ENCODE measurements at places on chromosomes 7 and 10.

- no peak for DNase-seq
Observed at GRCh38 chr7:17590221-17590620, 291.8 kb downstream of the AHR start.

- no peak for DNase-seq
Observed at GRCh38 chr10:84342584-84342983, 14.2 kb downstream of the CCSER2 start.

DNA sequence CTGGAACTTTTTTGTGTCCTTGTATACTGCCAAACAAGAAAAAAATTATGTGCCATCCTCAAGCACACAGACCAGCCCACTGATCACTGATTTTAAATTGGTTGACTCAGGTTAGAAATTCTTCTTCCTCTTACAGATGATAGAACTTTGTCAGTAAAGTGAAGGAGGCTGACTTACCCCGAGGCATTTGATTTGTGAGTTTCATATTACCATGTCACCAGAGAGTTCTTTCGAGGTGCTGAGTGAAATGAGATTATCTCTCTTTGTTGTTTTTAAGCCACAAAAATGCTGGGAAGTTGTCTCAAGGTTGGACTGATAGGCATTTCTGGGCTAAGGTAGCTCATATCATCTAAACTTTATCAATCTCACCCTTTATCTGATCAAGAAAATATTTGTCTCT, 78.8 kb upstream of the FAM180A start:
- DNase-seq, result no peak

GRCh38 chr10:103757531-103758293, 97.7 kb downstream of the SH3PXD2A start:
- peak; percentile 85 for DNase-seq

DNA sequence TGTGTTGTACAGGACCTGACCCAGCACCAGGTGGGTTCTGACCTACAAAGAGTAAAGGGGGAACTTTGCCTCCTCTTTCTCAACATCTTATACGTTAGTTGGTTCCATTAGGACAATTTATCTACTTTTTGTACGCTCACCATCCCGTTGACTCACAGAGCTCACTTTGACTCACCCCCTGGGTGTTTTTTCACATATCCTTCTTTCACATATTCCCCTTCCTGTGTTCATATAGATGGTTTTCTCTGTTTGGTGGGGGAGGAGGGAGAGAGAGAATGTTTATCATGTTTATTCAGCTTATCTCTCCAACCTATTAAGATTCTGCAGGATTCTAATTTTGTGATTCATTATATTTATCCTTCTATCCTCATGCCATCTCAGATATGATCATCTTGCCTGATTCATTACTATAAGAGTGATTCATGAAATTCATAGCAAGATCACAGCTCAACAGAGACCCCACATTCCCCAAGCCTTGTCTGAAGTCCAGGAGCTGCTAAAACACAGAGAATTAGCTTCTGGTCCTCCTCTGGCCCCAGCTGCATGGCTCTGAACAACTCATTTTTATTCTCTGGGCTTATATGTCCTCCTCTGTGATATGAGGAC, 37.2 kb downstream of the PRSS2 start:
- peak; percentile 65 for DNase-seq

DNA sequence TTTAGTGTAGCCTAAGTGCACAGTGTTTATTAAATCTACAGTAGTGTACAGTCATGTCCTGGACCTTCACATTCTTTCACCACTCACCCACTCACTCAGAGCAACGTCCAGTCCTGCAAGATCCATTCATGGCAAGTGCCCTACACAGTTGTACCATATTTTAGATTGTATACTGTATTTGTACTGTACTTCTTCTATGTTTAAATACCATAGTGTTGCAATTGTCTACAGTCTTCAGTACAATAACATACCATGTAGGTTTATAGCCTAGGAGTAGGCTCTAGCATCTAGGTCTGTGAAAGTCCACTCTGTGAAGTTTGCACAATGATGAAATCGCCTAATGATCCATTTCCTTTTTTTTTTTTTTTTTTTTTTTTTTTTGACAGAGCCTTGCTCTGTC, 12.0 kb downstream of the EEPD1 start:
- DNase-seq, result no peak

- DNase-seq, result no peak
Observed at GRCh38 chr10:82814635-82815034, 939.6 kb downstream of the NRG3 start.

- peak; percentile 2 for DNase-seq
Observed at GRCh38 chr10:59678884-59679301, 30.8 kb downstream of the SLC16A9 start.

- peak; percentile 42 for DNase-seq
Observed at GRCh38 chr7:54664235-54665228, 94.5 kb downstream of the SEC61G start.

DNA sequence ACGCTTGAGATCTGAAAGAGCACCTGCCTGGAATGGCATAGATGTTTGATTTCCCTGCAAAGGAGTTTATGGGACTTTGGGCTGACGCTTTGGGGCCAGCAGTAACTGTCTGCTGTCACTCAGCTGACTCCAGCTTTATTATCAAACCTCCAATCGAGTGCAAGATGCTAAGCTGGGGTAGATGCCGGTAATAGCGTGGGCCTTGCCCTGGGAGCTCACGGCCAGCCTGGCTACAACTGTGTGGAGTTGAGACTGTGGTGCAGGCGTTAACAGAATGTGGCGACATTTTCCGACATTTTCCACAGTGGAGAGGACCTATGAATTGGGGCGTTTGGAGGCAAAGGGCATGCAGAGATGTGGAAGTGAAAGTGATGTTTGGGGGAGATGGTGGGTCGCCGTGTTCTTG, 1.3 kb downstream of the CHST12 start:
- no peak for DNase-seq

DNA sequence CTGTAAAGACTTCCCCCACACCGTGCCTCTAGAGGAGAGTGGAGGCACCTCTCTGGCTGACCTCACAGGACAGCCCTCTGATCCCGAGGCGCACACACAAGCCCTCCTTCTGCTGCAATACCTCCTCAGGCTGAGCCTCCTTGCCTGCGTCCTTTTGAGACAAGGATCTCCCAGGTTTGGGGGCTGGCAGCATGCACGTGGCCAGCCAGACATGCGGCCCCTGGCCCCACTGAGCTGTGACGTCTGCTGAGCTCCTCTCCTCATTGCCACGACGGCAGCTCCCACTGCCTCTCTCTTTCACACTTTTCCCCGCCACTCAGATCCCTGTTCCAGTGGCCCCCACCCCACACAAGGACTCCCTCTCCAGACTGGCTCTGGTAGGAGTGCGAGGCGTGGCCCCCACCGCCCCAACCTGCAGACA, 12.2 kb upstream of the DNAAF5 start:
- DNase-seq, result no peak

DNA sequence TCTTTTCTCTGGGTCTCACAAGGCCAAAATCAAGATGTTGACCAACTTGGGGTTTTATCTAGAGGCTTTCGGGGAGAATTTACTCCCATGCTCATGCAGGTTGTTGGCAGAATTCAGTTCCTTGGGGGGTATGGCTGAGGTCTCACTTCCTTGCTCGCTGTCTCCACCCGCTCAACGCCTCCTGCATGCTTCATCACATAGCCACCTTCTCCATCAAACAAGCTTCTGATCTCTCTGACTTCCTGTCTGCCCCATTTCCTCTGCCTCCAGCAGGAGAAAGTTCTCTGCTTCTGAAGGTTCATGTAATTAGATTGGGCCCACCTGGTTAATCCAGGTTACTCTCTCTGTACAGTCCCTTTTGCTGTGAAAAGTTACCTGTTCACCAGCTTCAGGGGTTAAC, 179.1 kb upstream of the FZD1 start:
- DNase-seq, result peak; percentile 7

- no peak for DNase-seq
Observed at GRCh38 chr10:110777661-110778060, 94.1 kb upstream of the PDCD4 start.

- no peak for DNase-seq
Observed at GRCh38 chr7:123191132-123191531, 8.6 kb downstream of the SLC13A1 start.

DNA sequence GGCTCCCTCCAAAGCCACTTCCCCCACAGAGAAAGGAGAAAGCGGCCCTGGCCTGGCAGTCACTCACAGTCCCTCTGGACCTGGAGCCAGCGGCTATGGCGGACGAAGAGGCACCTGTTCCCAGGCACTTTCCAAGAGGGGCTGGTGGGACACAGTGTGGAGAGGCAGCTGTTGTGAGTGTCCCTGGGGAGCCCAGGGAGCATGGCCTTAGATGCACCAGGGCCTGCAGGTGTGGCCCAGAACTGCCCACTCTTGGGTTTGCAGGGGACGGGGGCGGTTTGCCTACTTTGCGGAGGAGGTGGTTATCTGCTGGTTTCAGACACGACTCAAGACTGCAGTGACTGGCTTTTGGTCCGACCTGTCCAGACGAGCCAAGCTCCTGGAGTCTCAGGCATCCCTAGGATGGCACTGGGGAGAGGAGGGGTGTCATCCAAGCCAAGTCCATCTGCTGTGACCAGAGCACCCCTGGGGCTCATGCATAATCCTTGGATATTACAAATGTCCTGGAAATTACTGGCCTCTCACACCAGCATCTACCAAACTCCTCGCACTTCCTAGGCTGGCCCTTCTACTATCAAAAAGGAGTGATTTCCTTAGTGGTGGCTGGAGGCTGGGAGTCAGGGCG, 18.4 kb downstream of the CTBP2 start:
- DNase-seq, result no peak

GRCh38 chr7:121017586-121017985, 29.1 kb downstream of the CPED1 start:
- no peak for DNase-seq

- no peak for DNase-seq
Observed at GRCh38 chr7:106583100-106583499, 77.9 kb downstream of the CCDC71L start.

DNA sequence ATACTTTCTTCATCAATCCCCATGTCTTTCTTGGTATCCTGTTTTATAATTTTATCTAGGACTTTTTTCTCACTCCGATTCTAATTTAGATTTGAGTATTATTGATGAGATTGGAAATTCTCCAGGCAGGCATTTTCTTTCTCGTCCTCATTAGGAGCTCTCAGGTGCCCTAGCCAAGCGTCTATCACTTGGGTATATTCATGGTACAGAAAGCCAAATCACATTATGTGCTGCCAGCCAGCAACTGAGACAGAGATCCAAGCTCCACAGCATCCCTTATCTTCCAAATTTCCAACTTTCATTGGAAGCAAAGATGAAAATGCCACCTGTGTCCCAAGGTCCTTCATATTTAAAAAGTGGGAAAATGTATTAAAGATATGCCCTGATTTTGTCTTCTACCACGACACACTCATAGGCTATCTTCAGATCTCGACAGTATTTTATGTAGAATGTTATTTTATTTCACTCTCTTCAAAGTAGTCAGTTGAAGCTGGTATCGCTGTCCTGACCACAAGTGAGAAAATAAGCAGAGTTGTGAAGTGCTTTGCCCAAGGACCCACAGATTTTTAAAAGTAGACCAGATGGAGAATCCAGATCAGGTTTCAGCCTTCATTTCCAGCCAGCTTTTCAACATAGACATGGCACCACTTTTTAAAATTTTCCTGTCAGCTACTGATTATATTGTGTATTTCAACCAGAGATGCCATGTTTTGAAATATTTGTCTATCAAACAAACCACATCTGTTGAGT, 773.4 kb downstream of the CNTNAP2 start:
- DNase-seq, result no peak

GRCh38 chr10:21628023-21628422, 94.0 kb downstream of the MLLT10 start:
- no peak for DNase-seq

GRCh38 chr10:64306729-64307327, 785.6 kb downstream of the REEP3 start:
- no peak for DNase-seq

DNA sequence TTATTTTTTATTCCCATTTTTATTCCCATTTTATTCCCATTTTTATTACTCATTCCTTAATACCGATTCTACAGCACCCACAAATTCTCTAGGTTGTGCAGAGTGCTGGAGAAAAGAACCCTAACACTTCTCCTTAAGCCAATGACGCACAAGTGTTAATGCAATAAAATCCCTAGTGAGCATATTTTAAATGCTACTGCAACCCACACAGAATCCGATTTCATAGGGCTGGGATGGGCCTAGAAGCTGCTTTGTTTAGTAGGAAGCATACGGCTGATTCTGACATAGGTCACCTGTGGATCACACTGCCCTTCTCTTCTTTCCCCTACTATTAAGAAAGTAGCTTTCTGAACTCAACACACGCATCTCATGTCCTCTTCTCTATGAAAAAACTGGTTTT, 45.1 kb upstream of the CABCOCO1 start:
- DNase-seq, result no peak

DNA sequence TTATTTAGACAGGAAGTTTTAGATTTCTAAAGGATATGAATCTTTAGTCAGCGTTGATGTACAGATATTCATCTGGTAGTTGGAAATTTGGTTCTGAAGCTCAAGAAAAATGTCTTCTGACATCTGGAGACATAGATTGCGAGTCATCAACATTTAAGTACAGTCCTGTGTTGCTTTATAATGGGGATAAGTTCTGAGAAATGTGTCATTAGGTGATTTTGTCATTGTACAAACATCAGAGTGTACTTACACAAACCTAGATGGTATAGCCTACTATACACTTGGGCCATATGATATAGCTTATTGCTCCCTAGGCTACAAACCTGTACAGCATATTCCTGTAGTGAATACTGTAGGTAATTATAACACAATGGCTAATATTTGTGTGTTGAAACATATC, 49.6 kb upstream of the UBN2 start:
- no peak for DNase-seq

GRCh38 chr10:18918532-18918931, 130.1 kb upstream of the MALRD1 start:
- no peak for DNase-seq

GRCh38 chr10:86782701-86783418, 26.4 kb downstream of the BMPR1A start:
- DNase-seq, result no peak

- DNase-seq, result no peak
Observed at GRCh38 chr10:14022954-14023672, 307.6 kb downstream of the FRMD4A start.

DNA sequence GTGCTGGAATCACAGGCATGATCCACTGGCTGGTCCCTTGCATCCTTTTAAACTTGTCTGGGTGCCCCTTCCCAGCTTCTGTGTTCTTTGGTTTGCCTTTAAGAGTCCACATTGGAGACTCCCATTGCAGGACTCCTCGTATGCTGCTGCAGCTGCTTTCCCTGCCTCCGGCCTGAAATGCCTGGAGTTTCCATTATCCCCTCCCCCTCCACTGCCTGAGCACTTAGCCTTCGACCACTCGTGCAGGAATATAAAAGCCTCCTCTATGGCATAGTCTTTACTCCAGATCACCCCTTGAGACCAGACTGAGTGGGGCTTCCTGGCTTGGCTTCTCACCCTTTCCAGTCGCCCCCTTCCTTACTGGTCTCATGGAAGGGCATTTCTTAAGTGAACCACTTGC, 80.2 kb downstream of the RHOBTB1 start:
- DNase-seq, result no peak

All from activated CD4-positive, alpha-beta T cell treated with anti-CD3 and anti-CD28 coated beads for 48 hours (primary cell).